DND-41 (cell line): ENCODE measurements at places on chromosomes 2 and 18.
A peak's percentile ranks its signal among the peaks of the same experiment; 100 is the strongest.

- DNase-seq, result no peak
These were observed 949.3 kb downstream of the BCL11A start for GRCh38 chr2:59604123-59604522.

- no peak for DNase-seq
These were observed 40.3 kb downstream of the AAK1 start for GRCh38 chr2:69603146-69603743.

GRCh38 chr2:226802573-226802972 is 3.0 kb upstream of the IRS1 start:
- DNase-seq, result no peak

DNA sequence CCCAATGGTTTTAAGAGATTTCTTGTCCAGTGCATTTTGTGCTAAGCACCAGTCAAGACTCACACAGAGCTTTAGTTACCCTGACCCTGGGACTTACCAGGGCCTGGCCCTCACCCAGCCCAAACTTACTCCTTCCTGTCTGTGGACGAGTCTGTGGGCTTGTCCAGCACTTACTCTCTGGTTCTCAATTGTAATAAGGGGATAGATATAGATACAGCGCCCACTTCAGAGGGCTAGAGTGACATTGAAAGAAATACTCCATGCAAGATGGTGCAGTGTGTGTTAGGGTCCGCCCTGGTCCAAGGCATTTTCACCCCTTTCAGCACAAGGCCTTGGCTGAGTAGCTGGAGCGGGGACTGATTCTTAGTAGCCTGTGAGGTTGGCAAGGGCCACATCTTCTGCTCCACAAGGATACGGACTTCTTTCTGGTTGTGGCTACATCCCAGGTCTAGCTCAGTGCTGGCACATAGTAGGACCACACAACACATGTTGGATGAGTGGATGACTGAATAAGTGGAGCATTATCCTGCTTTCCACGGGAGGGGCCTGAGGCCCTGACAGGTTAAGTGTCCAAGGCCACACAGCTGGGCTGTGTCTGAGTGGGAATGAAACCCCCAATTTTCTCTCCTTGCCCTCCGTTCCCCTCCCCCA is 3.8 kb upstream of the ARID5A start:
- no peak for DNase-seq

DNA sequence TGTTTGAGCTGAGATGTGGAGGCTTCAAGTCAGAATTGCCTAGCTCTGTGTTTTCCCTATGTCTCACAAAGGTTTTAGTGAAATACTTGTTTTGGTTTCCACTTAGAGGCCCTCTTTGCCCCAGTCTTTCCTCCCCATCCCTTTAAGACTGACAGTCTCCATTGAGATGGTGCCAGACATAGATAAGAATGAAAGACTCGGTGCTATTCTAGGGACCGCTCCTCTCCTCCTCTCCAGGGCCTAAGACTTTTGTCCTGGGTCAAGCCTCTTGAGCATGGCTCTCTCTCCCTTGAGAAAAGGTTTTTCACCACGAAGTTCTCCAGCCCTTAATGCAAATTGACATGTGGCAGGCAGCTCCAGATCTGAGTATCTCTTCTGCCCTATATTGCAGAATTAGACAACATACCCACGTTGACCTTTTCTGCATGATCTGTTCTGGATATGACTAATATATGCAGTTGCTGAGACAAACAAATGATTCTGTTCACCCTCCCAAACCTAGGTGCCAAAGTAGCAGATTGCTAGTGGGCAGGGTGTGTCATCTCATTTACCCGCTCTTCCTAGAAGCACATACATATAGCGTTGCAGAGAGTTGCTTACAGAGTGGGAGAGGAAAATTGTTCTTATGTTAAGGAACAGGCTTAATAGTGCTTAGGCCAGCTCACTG is 47.5 kb upstream of the ACSL3 start:
- no peak for DNase-seq

DNA sequence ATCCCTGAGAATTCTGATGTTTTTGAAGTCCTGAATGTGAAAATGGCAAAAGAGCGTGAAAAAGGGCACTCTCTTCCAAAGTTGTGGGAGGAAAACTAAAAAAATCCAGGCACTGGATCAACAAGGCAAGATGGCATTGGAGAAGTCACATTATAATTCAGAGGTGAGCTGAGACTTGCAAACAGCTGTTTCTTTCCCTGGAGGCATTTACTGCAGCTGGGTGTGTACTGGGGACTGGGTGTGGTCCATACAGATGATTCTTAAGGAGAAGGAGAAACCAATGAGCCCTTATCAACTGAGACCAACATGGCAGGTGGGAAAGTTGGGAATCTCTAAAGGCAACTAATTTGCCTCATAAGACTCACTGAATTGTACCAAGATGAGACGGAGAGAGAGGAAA is 313.9 kb downstream of the TRIB2 start:
- DNase-seq, result no peak

- DNase-seq, result no peak
These were observed 226.3 kb downstream of the SH3RF3 start for GRCh38 chr2:109355192-109355843.

DNA sequence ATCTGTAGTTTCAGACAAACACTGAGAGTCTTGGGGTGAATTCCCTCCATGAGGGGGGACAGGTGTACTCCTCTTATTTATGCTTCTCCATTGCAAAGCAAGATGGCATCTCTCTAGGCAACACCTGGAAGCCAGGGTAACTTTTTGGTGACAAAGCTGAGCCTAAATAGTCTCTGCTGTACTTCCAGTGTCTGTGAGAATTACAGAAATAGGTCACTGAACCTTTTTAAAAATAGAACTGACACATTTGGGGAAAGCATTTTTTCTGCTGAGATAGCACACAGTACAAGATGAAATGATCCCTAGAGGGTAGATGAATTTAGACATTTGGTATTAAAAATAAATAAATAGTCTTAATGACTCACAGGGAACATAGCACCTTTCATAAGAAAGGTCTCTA is 71.7 kb upstream of the SP3 start:
- DNase-seq, result no peak

DNA sequence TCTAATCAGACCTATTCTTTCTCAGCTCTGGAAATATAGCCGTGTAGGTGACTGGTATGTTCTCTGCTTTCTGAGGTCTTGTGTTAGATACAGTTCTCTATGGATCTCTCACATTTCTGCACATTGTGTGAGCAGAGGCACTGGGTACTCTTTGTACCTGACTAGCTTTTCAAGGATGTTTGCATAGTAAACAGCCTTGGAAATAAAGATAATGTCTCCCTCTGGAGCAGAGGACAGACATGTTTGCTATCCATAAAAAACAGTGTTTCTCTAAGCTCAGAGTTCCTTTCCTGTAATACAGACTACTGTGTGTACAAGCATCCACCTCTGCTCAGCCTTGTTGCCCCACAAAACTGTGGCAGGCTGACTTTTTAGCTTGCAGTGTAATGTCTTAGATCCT is 279.2 kb downstream of the CTNNA2 start:
- no peak for DNase-seq

DNA sequence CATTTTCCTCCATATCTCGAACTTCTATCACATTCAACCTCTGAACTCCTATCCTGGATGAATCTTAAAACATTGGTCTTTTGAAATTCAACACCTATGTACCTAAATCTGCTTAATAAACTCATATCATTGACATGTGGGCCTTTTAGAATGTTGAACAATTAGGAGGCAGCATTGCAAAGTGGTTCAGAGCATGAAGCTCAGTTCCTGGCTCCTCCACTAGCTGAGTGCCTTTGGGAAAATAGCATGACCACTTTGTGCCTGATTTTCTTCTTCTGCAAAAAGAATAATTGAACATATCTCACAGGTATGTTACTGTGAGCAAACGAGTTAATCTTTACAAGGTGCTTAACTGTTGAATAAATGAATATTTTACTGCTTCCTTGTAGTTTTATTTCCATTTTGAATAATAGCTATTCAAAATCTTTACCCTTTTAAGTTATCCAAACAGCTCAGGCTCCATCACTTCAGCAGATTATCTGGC is 14.3 kb upstream of the ITPRID2 start:
- DNase-seq, result no peak

DNA sequence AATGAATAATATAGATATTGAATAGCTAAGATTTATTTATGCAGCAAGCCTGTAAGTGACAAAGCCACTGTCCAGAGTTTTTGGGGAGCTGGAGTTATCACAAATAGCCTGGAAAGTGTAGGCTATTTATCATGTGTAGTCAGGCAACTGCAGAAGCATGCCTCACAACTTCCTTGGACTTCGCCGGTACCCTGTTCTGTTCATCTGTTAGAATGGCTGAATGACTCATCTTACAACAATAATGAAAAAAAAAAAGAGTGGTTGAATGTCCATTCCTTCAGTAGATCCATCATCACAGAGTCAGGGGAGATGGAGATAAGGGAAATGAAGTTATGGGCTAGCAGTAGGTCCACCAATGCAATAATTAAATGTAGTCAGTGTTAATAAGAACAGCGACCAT is 24.0 kb upstream of the ATP5MC3 start:
- DNase-seq, result no peak

- peak; percentile 58 for DNase-seq
These were observed 902 bp upstream of the SMAD7 start for GRCh38 chr18:48951448-48952286.

DNA sequence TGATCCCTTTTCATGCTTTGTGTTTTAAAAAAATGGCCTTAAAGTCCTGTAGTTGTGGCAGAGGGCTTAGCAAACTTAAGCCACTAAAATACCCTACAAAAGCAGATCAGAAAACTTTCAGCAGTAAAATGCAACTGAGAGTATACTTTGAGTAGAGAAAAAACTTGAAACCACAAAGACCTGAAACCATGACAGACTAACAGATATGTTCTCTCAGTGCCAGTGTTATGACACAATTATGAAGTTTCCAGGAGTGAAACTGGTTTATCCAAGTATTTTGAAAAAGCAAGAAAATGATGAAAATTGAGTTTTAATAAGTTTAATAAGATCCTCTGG is 74.5 kb downstream of the SPRED2 start:
- no peak for DNase-seq

- no peak for DNase-seq
These were observed 23.3 kb upstream of the FHOD3 start for GRCh38 chr18:36274083-36274715.

- no peak for DNase-seq
These were observed 233.4 kb downstream of the MTX2 start for GRCh38 chr2:176502619-176503018.
